ENCODE measurements at places on chromosomes 12 and 14.

DNA sequence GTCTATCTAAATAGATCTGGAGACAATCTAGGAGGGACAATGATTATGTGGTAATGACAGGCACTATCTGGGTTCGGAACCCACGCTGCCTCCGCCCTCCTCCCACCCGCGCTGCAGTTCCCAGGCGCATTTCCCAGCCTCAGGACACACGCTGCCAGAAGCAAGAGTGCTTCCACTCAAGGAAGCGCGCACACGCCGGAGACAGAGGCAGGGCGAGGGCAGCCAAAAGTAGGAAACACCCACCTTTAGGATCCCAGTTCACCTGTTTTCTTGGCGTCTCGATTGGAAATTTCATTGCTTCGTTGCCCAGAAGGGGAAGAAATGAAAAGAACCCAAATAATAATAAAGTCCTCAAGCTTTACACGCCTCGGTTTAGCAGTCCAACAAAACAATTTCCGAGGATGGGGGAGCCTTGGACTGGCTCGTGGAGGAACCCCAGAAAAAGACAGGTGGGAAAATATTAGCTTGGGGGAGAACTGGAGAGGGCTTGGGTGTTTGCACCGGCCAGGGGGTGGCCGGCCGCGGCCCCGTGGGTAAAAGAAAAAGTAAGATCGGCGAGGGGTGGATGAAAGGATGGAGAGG lies 474 bp downstream of the KCNK10 start:
- peaks cover 44% of the 10 kb centered on the region for H3K27me3 ChIP-seq
- H3K4me1 ChIP-seq = peaks cover 4% of the 10 kb centered on the region
- no peak overlapping the region for H3K27ac ChIP-seq
- no peaks in the 10 kb centered on the region for H3K36me3 ChIP-seq

GRCh38 chr12:92275443-92276154 lies 130.0 kb upstream of the BTG1 start:
- H3K36me3 ChIP-seq = peaks cover 1% of the 10 kb centered on the region
- no peak overlapping the region for H3K27ac ChIP-seq
- peaks cover 4% of the 10 kb centered on the region for H3K4me1 ChIP-seq

- peaks cover 13% of the 10 kb centered on the region for H3K27me3 ChIP-seq
- no peaks in the 10 kb centered on the region for H3K36me3 ChIP-seq
- no peak for DNase-seq
- no peaks in the 10 kb centered on the region for H3K4me1 ChIP-seq
These were observed 16.2 kb upstream of the KRT7 start for GRCh38 chr12:52216807-52217206.

DNA sequence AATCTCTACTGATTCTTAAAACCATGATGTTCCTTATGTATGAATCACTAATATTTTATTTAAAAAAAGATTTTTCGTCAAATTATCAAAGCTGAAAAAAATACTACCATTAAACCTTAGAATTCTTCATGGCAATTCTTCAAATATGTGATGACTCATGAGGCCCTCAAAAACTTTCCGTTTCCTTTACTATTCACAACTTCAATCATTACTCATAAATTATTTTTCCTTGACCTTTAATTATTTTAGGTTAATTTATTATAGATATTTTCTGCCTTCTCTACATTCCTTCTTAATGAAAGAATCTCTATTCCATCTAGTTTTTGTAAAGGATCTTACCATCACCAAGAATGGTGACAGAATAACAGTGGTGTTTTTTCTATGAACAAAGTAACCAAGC lies 162.1 kb upstream of the SOX5 start:
- DNase-seq = no peak
- H3K4me1 ChIP-seq = no peaks in the 10 kb centered on the region
- no peaks in the 10 kb centered on the region for H3K36me3 ChIP-seq
- H3K4me3 ChIP-seq = no peak overlapping the region

DNA sequence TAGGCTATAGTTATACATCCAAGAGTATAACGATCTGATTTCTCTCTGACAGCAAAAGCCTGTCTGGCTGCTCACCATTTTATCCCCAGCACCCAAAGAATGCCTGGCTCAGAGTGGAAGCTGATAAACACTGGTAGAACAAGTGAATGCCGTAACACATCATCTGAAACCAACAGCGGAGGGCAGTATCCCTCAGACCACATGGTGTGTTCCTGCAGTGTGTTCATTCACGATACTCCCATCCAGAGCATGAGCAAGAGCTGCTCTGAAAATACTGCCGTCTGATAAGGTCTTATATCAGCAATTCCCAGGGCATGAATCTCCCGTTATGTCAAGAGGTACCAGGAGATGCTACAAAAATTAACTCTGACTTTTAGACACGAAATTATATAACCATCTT lies 95.9 kb downstream of the TTC7B start:
- no peaks in the 10 kb centered on the region for H3K4me1 ChIP-seq
- no peak for DNase-seq
- no peak overlapping the region for H3K27ac ChIP-seq
- H3K27me3 ChIP-seq = peaks cover 11% of the 10 kb centered on the region
- H3K36me3 ChIP-seq = no peaks in the 10 kb centered on the region
- H3K4me3 ChIP-seq = no peak overlapping the region

- no peaks in the 10 kb centered on the region for H3K27me3 ChIP-seq
- H3K4me1 ChIP-seq = peaks cover 37% of the 10 kb centered on the region
- H3K4me3 ChIP-seq = peak overlapping the region; percentile 95
These were observed 614 bp upstream of the NACA start for GRCh38 chr12:56725723-56726102.

DNA sequence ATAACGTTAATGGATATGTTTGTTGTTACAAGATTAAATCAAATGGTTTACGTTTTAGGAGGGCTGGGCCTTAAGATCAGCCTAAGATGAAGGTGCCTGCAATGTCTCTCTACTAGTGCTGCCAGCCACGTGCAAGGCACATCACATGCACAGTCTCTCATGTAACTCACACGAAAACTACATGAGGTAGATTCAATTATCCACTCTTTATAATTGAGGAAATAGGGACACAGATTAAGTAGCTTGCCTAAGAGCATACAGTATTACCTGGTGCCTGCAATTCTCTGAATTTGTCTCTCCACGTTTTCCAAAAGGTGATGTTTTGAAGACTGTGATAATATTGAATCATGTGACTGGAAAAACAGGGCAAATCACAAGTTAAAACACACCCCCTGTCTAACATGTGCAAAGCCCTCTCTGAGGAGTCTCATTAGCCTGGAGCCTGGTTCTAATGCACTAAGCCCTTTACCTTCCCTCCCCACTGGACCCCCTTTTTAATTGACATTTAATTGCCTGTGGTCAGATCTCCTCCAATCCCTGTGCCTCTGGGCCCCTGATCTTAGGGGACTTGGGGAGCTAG lies 14.6 kb upstream of the ATP2A2 start:
- peaks cover 35% of the 10 kb centered on the region for H3K27me3 ChIP-seq
- no peak overlapping the region for H3K4me3 ChIP-seq
- no peaks in the 10 kb centered on the region for H3K36me3 ChIP-seq

GRCh38 chr12:69779928-69780327 lies 41.3 kb downstream of the RAB3IP start:
- no peaks in the 10 kb centered on the region for H3K4me1 ChIP-seq

- H3K27me3 ChIP-seq = no peaks in the 10 kb centered on the region
- H3K36me3 ChIP-seq = peaks cover 7% of the 10 kb centered on the region
These were observed 1.7 kb downstream of the RARG start for GRCh38 chr12:53230108-53230845.

GRCh38 chr12:94762943-94763342 lies 112.6 kb upstream of the TMCC3 start:
- H3K36me3 ChIP-seq = no peaks in the 10 kb centered on the region
- peaks cover 7% of the 10 kb centered on the region for H3K4me1 ChIP-seq
- H3K27me3 ChIP-seq = peaks cover 13% of the 10 kb centered on the region
- H3K4me3 ChIP-seq = no peak overlapping the region

GRCh38 chr14:37932481-37932880 lies 275.2 kb upstream of the SSTR1 start:
- H3K4me3 ChIP-seq = no peak overlapping the region
- H3K36me3 ChIP-seq = no peaks in the 10 kb centered on the region
- no peaks in the 10 kb centered on the region for H3K27me3 ChIP-seq
- no peak for DNase-seq

- H3K4me1 ChIP-seq = peaks cover 8% of the 10 kb centered on the region
- no peak for DNase-seq
- no peak overlapping the region for H3K4me3 ChIP-seq
- H3K27me3 ChIP-seq = peaks cover 25% of the 10 kb centered on the region
These were observed 36.3 kb upstream of the SLC2A13 start for GRCh38 chr12:40142001-40142744.

- no peaks in the 10 kb centered on the region for H3K36me3 ChIP-seq
- peaks cover 15% of the 10 kb centered on the region for H3K4me1 ChIP-seq
- no peaks in the 10 kb centered on the region for H3K27me3 ChIP-seq
These were observed 22.5 kb upstream of the HIGD1C start for GRCh38 chr12:50929831-50930230.

DNA sequence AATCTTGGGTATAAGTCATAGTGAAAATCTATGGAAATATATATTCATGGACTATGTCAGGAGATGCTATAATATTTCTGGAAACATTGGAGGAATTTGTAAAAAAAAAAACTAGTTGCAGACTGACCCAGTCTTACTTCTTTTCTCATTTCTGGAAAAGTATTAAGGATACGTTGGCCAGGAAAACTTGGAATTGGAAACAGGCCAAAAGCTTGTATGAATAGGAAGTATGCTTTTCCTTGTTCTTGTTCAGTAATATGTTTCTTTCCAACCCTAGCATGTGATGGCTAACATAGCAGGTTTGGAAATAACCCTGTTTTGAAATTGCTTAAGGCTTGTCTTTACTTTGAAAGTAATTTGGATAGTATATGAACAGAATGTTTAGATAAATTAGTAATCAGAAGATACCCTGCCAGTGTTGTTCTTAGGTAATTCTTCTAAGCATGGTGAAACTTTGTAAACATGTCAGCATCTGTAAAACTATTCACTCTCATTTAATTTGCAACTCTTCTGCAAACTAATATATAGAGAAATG lies 316.2 kb downstream of the NPAS3 start:
- H3K27me3 ChIP-seq = no peaks in the 10 kb centered on the region
- H3K4me3 ChIP-seq = no peak overlapping the region
- no peaks in the 10 kb centered on the region for H3K4me1 ChIP-seq
- H3K27ac ChIP-seq = no peak overlapping the region
- H3K36me3 ChIP-seq = no peaks in the 10 kb centered on the region

- no peaks in the 10 kb centered on the region for H3K27me3 ChIP-seq
- H3K36me3 ChIP-seq = peaks cover 13% of the 10 kb centered on the region
- no peak overlapping the region for H3K27ac ChIP-seq
- no peak for DNase-seq
- H3K4me1 ChIP-seq = peaks cover 9% of the 10 kb centered on the region
- no peak overlapping the region for H3K4me3 ChIP-seq
These were observed 9.3 kb downstream of the NFKBIA start for GRCh38 chr14:35395283-35395682.

DNA sequence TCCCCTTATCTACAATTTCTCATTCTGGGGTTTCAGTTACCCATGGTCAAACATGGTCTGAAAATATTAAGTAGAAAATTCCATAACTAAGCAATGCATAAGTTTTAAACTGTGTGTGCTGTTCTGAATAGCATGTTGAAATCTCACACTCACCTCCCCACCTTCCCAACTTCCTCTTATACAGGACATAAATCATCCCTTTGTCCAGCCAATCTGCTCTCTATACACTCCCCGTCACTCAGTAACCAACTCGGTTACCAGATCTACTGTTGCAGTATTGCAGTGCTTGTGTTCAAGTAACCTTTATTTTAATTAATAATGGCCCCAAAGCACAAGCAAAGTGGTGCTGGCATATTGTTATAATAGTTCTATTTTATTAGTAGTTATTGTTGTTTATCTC lies 420.5 kb downstream of the GXYLT1 start:
- no peaks in the 10 kb centered on the region for H3K4me1 ChIP-seq
- no peak for DNase-seq
- no peaks in the 10 kb centered on the region for H3K36me3 ChIP-seq
- no peak overlapping the region for H3K27ac ChIP-seq
- H3K27me3 ChIP-seq = no peaks in the 10 kb centered on the region

GRCh38 chr12:108271951-108272872 lies 66.9 kb downstream of the CMKLR1 start:
- H3K27me3 ChIP-seq = no peaks in the 10 kb centered on the region
- DNase-seq = no peak
- no peak overlapping the region for H3K27ac ChIP-seq
- no peaks in the 10 kb centered on the region for H3K36me3 ChIP-seq
- H3K4me1 ChIP-seq = no peaks in the 10 kb centered on the region
- no peak overlapping the region for H3K4me3 ChIP-seq

DNA sequence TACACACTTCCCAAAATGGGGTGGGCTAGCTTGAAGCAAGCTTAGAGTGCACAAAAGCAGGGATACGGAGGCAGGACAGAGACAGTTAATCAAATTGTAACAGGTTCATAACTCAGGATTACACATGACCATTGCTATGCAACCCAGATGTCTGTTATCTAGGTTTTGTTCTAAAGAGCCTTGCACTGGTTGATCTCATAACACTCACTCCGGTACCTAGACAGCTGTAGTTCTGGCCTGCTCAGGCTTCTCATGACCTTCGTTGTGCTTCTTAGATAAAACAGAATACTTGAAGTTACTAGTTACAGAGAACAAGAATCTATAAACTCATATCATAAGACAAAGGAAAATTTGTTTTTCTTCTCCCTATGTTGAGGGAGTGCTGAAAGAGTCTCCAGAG lies 983.4 kb downstream of the TMEM121 start:
- H3K4me3 ChIP-seq = no peak overlapping the region
- peaks cover 35% of the 10 kb centered on the region for H3K27me3 ChIP-seq
- peaks cover 53% of the 10 kb centered on the region for H3K4me1 ChIP-seq
- no peaks in the 10 kb centered on the region for H3K36me3 ChIP-seq
- H3K27ac ChIP-seq = no peak overlapping the region

DNA sequence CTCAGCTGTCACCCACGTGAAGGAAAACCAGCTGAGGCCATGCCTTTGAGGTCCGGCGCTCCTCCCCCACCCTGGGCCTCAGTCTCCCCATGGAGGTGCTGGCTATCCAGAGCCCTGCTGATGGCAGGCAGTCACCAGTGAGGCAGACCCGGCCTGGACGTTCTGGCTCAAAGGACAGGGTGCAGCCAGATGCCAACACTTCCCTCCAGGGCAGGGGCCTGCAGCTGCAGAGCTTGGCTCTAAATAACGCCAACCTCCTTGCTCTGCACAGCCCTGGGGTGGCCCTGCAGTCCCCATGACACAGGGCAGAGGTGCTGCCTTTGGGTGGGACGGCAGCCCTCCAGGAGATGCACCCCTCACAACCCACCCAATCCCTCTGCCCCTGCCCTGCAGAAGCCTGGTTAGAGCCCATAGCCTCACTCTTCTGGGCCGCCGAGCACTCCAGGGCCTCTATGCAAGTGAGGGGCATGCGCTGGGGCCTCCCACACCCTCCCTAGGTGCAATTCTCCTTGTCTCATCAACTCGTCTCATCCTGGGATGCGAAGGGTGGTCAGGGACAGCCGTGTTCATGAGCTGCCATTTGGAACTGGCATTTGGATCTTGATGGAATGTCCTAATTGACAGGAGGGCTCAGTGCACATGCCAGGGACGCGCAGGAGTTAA lies 30.4 kb downstream of the CCDC85C start:
- no peaks in the 10 kb centered on the region for H3K36me3 ChIP-seq
- H3K27me3 ChIP-seq = no peaks in the 10 kb centered on the region
- H3K27ac ChIP-seq = no peak overlapping the region
- no peaks in the 10 kb centered on the region for H3K4me1 ChIP-seq
- no peak overlapping the region for H3K4me3 ChIP-seq

Data from T-helper 2 cell treated with Interferon-gamma antibody and Interleukin-4, amounts not matched to agents 5 μg/mL and 100 μg/mL, for 36 hours (primary cell).